ENCODE measurements at places on chromosomes 6 and 20. TPM values are rescaled to one million over a fixed set of nuclear protein-coding genes. Genes with fewer than 3 reads are reported as not detected.

The RAD21L1 gene
- not detected for polyA plus RNA-seq

The PROKR2 gene
- not detected for polyA plus RNA-seq

The HSPA12B gene
- 2.9 TPM for polyA plus RNA-seq

The C20orf144 gene
- 0.46 TPM for polyA plus RNA-seq

GRCh38 chr6:33692760-33693158, 18.7 kb downstream of the UQCC2 start:
- H3K36me3 ChIP-seq, result no peaks in the 10 kb centered on the region
- H3K27me3 ChIP-seq, result no peaks in the 10 kb centered on the region
- no peak overlapping the region for H3K4me3 ChIP-seq
- H3K27ac ChIP-seq, result no peak overlapping the region
- peaks cover 11% of the 10 kb centered on the region for H3K4me1 ChIP-seq
- DNase-seq, result no peak

DNA sequence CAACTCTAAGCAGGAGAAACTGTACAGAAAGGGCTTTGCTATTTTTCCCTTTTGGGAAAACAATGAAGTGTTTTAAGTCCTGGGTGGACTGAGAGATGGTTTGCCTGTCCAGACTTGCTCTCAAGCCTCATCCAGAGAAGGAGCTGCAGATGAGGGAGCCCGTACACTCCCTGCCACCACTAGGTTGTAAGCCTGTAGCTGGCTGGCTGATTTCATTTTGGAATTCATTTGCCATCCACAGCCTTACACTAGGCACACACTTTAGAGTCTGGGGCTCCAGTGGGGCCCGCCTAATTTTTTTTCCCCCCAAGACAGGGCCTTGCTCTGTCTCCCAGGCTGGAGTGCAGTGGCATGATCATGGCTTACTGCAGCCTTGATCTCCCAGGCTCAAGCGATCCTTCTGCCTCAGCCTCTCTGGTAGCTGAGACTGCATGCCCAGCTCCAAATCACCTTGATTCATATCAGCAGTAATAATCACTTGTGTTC, 28.4 kb downstream of the POFUT1 start:
- peaks cover 16% of the 10 kb centered on the region for H3K4me1 ChIP-seq
- no peaks in the 10 kb centered on the region for H3K27me3 ChIP-seq
- no peak for DNase-seq

DNA sequence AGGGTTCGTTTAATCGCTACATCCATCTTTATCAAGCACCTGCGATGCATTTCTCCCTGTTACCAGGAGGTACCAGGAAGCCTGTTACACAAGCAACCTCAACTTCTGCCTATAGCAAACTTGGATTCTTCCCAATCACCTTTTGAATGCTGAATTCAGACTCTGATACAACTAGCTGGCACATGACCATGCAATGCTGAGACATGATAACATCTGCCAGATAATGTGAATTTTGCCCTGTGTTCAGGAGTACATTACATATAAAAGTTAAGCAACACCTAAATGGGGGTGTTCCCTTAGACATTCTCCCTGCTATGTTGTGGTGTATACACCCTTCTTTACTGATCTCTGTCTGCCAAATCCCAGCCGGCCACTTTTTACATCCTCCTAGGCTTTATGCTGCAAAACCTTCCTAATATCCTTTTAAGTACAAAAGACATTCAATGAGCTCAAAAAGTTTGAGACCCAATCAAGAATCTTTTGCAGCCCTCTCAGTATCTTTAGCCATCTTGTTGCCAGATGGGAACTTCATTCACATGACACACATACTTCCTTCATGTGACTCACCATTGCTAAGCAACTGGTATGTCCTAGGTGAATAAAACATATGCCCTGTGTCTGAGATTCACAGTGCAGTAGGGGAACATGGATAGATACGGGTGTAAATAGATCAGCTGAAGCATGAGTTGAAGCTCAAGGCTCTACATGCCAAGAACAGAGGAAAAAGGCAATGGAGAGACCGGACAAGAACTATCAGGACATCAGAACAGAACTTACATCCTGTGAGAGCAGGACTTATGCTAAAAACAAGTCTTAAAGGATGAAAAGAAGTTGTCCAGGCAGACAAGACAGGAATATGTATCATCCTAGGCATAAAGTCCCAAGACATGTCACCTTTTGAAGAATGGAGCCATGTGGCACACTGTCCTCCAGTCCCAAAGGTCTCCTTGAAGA, 84.3 kb downstream of the ZHX3 start:
- H3K27me3 ChIP-seq, result no peaks in the 10 kb centered on the region
- peak; percentile 31 for DNase-seq
- H3K4me1 ChIP-seq, result no peaks in the 10 kb centered on the region
- peak overlapping the region; percentile 45 for H3K27ac ChIP-seq

- no peak overlapping the region for H3K4me3 ChIP-seq
- H3K36me3 ChIP-seq, result no peaks in the 10 kb centered on the region
- H3K4me1 ChIP-seq, result no peaks in the 10 kb centered on the region
- no peaks in the 10 kb centered on the region for H3K27me3 ChIP-seq
Measured at GRCh38 chr6:46751658-46752057, 4.9 kb downstream of the ANKRD66 start.

DNA sequence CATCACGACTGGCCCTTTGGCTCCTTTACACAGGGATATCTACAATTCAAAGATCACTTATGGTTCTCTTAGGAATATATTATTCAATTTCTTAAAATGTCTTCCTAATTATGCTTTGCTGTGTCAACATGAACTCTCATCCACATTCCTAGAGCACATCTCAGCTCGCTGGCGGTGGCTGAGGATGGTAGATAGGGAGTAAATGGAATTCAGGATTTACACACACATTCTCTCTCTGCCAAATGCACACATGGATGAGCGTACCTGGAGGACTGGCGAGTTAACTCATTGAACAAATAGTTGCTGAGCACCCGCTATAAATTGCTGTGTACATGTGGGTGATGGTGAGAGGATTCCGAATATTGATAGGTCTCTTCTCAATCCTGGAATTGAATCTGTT, 4.8 kb upstream of the MRPS10 start:
- peaks cover 14% of the 10 kb centered on the region for H3K4me1 ChIP-seq
- no peaks in the 10 kb centered on the region for H3K27me3 ChIP-seq
- H3K36me3 ChIP-seq, result no peaks in the 10 kb centered on the region
- H3K27ac ChIP-seq, result peak overlapping the region; percentile 74

GRCh38 chr6:33958526-33959328, 154.9 kb upstream of the MLN start:
- no peaks in the 10 kb centered on the region for H3K36me3 ChIP-seq
- no peak overlapping the region for H3K27ac ChIP-seq
- H3K27me3 ChIP-seq, result no peaks in the 10 kb centered on the region
- H3K4me3 ChIP-seq, result no peak overlapping the region
- H3K4me1 ChIP-seq, result no peaks in the 10 kb centered on the region

- no peaks in the 10 kb centered on the region for H3K27me3 ChIP-seq
- H3K4me1 ChIP-seq, result peaks cover 13% of the 10 kb centered on the region
- peak overlapping the region; percentile 20 for H3K27ac ChIP-seq
- no peak overlapping the region for H3K4me3 ChIP-seq
- no peaks in the 10 kb centered on the region for H3K36me3 ChIP-seq
- DNase-seq, result peak; percentile 71
Measured at GRCh38 chr6:25835442-25836283, 3.8 kb upstream of the SLC17A1 start.

DNA sequence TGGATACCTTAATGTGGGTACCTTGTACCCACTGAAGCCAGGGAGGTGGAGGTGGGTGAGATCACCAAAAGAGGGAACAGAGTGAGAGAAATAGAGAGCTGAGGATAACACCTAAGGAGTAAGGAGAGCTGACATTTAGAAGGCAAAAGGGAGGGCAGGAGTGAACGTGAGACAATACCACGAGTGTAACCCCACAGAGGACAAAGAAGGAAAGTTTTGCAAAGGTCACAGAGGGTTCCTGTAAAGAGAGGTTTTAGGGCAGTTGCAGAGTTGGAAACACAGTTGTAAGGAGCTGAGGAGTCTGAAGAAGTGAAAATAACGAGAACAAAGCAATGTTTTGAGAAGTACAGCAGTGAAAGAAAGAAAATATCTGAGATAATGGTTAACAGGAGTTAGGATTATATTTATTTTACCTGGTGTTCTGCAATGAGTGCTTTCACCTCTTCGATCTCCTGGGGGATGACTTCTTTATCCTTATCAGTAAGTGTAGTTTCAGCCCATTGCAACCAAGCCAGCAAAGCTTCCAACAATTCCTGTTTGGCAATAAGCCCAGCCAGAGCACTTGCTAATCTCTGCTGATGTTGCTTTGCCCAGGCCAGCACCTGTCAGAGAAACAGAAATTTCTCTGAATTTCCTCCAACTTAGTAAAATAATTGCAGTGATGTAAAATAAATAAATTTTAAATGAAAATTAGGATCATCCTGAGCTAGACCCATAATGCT, 166.8 kb downstream of the DST start:
- no peak overlapping the region for H3K27ac ChIP-seq
- H3K27me3 ChIP-seq, result no peaks in the 10 kb centered on the region
- H3K4me1 ChIP-seq, result peaks cover 4% of the 10 kb centered on the region
- peaks cover 8% of the 10 kb centered on the region for H3K36me3 ChIP-seq

DNA sequence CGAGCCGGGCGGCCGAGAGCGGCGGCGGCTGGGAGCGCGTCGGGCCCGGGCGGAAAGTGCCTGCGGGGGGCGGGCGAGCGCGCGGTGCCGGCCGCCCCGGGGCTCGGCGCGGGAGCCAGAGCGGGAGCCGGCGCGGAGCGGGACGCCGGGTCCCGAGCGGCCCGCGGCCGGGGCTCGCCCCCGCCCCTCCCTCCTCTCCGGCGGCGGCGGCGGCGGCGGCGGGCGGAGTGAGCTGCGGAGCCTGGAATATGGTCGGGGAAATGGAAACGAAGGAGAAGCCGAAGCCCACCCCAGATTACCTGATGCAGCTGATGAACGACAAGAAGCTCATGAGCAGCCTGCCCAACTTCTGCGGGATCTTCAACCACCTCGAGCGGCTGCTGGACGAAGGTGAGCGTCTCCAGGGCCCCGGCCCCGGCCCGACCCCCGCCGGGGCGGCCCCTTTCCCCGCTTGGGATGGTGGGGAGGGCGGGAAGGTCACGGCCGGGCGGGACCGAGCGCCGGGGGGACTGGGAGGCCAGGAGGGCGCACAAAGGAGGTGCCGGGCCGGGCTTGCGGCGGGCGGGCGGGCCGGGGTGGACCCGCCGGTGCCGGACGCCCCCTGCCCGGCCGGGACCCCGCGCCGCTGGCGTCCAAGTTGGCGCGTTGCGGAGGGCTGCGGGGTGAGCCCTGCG, 565 bp downstream of the QKI start:
- H3K4me3 ChIP-seq, result peak overlapping the region; percentile 97
- DNase-seq, result peak; percentile 83
- no peaks in the 10 kb centered on the region for H3K36me3 ChIP-seq
- peak overlapping the region; percentile 96 for H3K27ac ChIP-seq
- peaks cover 7% of the 10 kb centered on the region for H3K4me1 ChIP-seq
- no peaks in the 10 kb centered on the region for H3K27me3 ChIP-seq

- no peaks in the 10 kb centered on the region for H3K27me3 ChIP-seq
- H3K4me3 ChIP-seq, result no peak overlapping the region
- no peak overlapping the region for H3K27ac ChIP-seq
- H3K4me1 ChIP-seq, result no peaks in the 10 kb centered on the region
- H3K36me3 ChIP-seq, result no peaks in the 10 kb centered on the region
Measured at GRCh38 chr20:5621305-5621704, 128.9 kb upstream of the SHLD1 start.

Data from hepatocyte (in vitro differentiated cells).